ENCODE measurements at places on chromosomes 12 and 14. TPM values are rescaled to one million over a fixed set of nuclear protein-coding genes. Genes with fewer than 3 reads are reported as not detected.

Gene SLCO1C1
- not detected for total RNA-seq

Gene SCNN1A
- not detected for total RNA-seq

Gene SBNO1
- total RNA-seq, result 49.6 TPM

Gene SIX6
- total RNA-seq, result not detected

Gene ACYP1
- 40.2 TPM for total RNA-seq

Gene RXYLT1
- total RNA-seq, result 15.6 TPM

Measured in activated CD4-positive, alpha-beta T cell treated with anti-CD3 and anti-CD28 coated beads for 36 hours (primary cell).